AG08395 (cell line): ENCODE measurements at places on chromosomes 5 and 9.

DNA sequence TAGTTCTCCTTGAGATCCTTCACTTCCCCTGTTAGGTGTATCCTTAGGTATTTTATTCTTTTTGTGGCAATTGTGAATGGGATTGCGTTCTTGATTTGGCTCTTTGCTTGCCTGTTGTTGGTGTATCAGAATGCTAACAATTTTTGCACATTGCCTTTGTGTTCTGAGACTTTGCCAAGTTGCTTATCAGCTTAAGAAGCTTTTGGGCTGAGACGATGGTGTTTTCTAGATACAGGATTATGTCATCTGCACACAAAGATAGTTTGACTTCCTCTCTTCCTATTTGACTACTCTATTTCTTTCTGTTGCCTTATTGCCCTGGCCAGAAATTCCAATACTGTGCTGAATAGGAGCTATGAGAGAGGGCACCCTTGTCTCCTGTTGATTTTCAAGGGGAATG, 609.4 kb upstream of the COX7C start:
- DNase-seq: no peak

GRCh38 chr9:8855046-8855445, 1055.5 kb upstream of the DMAC1 start:
- DNase-seq: no peak

DNA sequence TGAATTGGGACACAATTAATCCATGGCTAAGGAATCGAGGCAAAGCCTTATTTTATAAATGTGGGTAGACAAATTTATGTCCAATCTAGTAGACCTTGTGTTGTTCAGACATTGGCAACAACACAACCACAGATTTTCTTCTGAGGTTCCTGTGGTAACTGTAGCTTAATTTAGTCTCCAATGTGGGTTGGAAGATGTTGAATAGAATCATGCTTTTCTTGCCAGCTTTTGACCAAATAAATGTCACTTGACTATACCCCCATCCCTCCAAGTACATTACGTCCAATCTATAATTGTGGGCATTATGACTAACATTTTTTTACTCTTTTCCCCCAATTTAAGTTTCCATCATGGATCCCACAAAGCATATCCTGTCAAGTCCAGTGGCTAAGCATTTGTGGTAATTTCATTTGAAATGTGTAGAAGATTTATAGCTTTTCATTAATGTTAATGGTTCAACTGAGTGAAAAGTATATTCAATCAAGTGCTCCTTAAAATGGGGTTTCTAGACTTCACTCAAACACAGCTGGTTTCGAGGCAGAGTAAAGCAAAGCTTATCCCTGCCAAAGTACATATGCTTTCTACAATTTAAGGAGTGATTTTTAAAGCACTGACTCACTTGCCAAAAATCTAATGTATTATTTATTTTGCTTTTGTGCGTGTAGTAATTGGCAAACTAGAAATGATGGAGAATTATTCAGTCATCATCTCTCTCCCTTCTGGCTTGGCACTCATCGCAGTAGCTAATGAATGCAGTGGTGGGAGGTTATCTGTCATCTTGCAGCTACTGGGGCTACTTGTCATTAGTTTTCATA, 141.8 kb downstream of the FAM174A start:
- no peak for DNase-seq

GRCh38 chr5:109953761-109954160, 264.0 kb downstream of the MAN2A1 start:
- no peak for DNase-seq

DNA sequence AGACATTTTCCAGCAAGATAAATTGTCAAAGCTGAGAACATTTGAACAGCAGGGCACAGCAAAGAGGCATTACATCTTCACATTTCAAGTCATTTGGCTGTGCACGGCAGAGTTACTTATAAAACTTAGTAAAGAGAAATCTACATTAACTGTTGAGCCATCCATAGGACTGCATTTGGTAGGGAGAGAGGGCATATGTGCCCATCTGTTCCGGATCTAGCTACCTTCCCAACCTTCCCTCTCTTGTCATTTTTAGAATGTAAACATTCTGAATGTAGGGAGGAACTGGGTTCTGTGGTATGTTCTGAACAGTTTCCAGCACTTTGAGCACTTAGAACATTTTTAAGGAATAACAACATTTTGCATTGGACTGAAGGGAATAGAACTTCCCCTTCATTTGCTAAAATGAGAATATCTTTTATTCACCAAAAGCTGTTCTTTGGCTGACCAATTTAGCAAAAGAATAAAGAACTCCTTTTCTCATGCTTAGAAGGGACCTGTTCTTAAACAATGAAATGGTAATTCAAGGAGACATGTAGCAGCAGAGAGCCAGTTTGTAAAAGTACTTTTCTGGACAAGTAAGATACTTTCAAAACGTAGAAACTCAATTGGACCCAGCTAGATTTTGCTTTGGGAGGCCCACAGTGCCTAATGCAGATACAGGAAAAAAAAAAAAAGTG, 104.4 kb downstream of the CETN3 start:
- DNase-seq: no peak

DNA sequence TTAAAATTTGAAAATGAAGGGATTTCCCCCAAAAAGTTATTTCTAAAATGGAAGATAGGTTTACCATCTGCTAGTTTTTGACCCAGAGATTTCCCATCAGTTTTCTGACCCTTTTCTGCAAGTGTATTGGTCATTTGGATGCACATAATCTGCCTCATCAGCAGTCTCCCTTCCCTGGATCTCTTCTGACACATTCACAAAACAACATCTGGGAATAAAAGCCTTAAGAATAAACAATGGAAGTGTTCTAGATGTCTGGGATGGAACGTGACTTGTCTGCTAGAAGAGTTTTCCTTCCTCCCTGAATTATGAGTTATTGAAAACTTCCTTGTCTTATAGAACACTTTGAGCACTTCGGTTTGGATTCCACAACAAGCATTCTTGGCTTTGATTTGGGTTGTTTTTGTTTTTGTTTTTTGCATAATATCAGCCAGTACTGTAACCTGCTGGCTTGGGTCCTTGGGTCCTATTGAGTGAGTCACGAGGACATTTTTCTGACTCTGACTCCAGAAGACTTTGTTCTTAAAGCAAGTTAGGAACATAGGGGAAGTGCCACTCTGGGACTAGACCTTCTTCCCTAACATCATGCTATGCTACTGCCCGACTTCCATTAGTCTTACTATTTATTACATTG, 18.2 kb upstream of the ESM1 start:
- no peak for DNase-seq

GRCh38 chr9:4788703-4789102, 4.0 kb upstream of the RCL1 start:
- DNase-seq: no peak

- peak; percentile 24 for DNase-seq
These were observed 179.7 kb upstream of the FBXL17 start for GRCh38 chr5:108561416-108562204.

GRCh38 chr5:151708126-151708525, 21.4 kb upstream of the SPARC start:
- DNase-seq: peak; percentile 22

DNA sequence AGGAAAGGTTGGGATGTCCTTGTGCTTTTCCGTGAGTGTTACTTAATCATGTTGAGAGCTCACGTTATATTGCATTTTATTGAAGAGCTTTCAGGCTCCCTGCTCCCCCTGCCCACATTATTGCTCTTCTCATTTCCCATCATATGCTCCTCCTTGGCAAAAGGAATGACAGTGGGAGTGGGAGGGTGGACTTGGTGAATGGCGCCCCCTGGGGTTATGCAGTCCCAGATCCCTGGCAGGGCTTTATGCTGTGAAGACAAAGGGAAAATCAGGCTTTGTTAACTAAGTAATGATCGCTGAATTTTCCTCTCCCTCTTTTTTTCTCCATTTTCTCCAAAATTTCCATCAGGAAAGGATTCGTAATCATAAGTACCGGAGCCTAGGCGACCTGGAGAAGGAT, 166.6 kb downstream of the SMARCA2 start:
- DNase-seq: no peak

DNA sequence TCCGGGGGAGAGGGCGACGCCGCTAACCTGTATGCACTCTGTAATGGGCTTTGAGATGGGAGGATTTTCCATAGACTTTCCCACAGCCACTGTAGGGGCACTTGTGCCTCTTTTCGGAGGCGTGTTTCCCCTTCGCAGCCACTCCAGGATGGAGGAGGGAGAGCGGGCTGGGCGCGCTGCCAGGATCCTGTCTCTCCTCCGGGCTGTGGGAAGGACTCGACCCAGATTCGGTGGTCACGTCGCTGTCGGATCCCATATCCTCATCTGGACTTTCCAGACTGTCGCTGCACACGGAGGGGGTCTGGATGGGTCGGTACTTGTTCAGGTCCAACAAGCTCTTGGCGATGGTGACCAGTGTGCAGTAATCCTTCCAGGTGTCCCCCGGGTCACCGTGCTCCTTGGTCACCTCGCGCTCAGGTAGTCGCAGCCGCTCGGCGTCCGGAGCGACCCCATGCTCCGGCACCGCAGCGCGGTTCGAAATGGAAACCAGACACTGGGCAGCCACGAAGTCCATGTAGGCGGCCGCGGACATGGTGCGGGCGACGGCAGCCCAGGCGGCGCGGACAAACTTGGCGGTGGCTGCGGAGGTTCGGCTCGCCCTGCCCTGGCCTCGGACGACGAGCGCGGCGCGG, 1.5 kb downstream of the KLF9 start:
- DNase-seq: peak; percentile 62

DNA sequence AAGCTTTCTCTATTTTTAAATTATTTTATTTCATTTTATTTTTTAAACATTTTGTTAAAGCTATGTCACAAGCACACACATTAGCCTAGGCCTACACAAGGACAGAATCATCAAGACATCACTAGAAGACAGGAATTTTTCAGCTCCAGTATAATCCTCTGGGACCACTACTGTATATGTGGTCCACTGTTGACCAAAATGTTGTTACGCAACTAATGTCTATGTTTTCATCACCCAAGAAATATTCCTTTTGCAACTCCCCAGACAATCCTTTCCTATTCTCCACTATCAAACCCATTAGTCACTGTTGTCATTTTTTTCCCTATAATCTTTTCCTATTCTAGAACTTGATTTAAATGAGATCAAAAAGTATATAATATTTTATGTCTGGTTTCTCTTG, 2371.7 kb upstream of the C9orf72 start:
- DNase-seq: no peak

GRCh38 chr5:74107899-74108298, 481.9 kb downstream of the ARHGEF28 start:
- DNase-seq: no peak

DNA sequence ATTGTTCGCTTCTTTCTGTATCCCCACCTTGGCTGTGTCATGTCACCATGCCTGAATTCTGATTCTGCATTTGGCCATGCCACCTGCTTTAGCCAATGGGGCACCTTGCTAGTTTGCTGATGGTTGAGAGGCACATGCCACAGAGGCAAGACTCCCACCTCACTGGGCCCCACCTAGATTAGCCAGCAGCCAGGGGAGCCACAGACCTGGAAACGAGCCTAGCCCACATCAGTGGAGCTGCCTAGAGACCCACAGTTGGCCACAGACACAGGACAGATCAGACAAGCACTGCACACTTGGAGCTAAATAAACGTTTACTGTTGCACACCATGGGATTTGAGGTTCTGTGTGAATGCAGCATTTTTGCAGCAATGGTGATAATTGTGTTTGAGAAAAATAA, 252.1 kb downstream of the LURAP1L start:
- DNase-seq: no peak

DNA sequence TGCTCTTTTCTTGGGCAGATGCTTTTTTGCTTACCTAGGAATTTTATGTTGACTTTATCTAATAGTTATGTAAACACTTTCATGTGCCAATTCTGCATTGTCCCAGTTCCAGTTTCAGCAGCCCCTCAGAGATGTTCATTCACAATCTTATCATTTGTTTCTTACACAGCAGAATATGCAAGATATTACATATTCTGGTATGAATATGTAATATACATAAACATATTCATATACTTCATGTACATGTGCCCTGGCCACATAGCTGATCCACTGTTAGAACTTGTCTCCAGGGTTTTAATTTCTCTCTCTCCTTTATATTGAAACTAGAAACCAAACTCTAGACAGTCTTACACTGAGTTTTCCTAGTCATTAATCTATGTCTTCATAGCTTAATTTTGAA, 90.2 kb upstream of the PARP8 start:
- DNase-seq: no peak

- DNase-seq: no peak
These were observed 644.6 kb downstream of the PRR16 start for GRCh38 chr5:121108725-121109124.

DNA sequence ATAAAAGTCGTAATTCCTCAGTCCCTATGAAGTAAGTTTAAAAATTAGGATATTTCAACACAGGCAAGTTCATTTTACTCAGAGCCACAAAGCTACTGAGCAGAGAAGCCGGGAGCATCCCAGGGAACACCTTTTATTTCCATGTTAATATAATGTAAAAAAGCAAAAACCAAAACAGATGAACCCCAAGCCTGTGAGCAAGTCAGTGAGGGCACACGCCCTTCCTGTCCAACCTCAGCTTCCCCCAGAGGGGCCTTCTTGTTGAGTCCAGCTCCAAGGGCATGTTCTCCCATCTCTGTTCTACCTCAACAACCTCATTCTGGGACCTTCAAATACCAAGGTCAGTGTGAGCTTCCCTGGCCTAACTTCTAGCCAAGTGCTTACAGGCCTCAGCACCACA, 24.8 kb downstream of the NSUN2 start:
- no peak for DNase-seq

GRCh38 chr9:111649016-111649415, 12.4 kb upstream of the GNG10 start:
- no peak for DNase-seq

GRCh38 chr9:106954974-106955850, 92.2 kb downstream of the ZNF462 start:
- no peak for DNase-seq

- DNase-seq: no peak
These were observed 61.4 kb downstream of the FOXD1 start for GRCh38 chr5:73387149-73387591.

DNA sequence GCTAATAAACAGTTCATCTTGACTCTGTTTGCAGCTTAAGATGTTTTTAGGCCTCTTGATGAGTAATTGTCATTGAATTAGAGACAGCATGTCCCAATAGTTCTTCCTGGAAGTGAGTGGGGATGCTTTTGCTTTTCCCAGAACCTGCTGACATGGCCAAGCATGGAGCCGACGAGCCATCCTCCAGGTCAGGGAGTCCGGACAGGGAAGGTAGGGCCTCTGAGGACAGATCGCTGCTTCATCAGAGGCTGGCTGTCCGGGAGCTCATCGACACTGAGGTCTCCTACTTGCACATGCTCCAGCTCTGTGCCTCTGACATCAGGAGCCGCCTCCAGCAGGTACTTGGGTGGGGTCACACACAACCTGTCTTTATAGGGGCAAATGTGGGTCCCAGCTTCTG, 16.3 kb downstream of the ARHGEF37 start:
- no peak for DNase-seq

- DNase-seq: no peak
These were observed 40.2 kb downstream of the TMEM232 start for GRCh38 chr5:110686270-110686669.

GRCh38 chr5:96431376-96432187, 1.5 kb downstream of the PCSK1 start:
- peak; percentile 47 for DNase-seq

- no peak for DNase-seq
These were observed 168.3 kb upstream of the PPP2R2B start for GRCh38 chr5:147046894-147047293.
